Inflammatory macrophage treated with lipopolysaccharide for 4 hours (primary cell): ENCODE measurements at places on chromosomes 5 and 9.
A peak's percentile ranks its signal among the peaks of the same experiment; 100 is the strongest.

- DNase-seq: no peak
Measured at GRCh38 chr9:133643978-133644760, 8.0 kb downstream of the DBH start.

GRCh38 chr5:149387982-149388381 is 8.9 kb upstream of the IL17B start:
- no peak for DNase-seq

- DNase-seq: peak; percentile 80
Measured at GRCh38 chr9:130140706-130141105, 31.5 kb upstream of the NCS1 start.

- DNase-seq: no peak
Measured at GRCh38 chr9:125397736-125398135, 136.1 kb downstream of the GAPVD1 start.

DNA sequence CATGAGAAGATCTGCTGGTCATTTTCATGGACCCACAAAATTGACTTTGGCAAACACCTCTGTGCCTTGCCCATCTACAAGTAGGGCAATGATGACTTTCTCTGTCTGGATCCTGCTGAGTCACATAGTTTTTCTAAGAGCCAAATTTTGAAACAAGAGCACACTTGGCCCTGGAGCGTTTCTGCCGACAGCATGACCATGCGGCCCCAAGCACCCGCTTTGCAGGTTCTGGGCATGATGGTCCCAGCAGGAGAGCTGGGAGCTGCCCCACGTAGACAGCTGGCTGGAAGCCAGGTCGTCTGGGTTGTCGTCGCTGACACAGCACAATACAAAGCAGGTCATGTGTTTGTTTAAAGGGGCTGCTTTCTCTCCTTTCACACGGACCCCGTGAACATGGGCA is 159.8 kb downstream of the SYK start:
- no peak for DNase-seq

- no peak for DNase-seq
Measured at GRCh38 chr9:33130961-33131789, 36.0 kb downstream of the B4GALT1 start.

DNA sequence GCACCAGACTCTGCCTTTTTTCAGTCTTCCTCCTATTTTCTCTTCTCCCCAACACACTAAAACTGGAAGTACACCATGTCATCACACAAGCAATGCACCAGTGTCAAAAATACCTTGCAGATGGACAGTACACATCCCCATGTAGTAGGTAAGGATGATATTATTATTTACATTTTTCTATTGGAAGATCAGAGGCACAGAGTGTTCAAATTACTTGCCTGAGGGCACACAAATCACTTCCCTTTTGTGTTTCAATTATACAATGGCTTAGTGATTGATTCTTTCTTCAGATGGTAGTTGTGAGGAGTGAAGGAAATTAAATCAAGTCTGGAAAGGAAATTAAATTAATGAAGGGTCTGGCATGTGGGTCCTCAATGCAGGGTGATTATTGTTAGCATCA is 39.6 kb downstream of the CTSL start:
- DNase-seq: no peak
